T47D (cell line): ENCODE measurements at places on chromosomes 5 and 9.

GRCh38 chr5:142176255-142176654 is 67.7 kb downstream of the NDFIP1 start:
- no peak for DNase-seq

DNA sequence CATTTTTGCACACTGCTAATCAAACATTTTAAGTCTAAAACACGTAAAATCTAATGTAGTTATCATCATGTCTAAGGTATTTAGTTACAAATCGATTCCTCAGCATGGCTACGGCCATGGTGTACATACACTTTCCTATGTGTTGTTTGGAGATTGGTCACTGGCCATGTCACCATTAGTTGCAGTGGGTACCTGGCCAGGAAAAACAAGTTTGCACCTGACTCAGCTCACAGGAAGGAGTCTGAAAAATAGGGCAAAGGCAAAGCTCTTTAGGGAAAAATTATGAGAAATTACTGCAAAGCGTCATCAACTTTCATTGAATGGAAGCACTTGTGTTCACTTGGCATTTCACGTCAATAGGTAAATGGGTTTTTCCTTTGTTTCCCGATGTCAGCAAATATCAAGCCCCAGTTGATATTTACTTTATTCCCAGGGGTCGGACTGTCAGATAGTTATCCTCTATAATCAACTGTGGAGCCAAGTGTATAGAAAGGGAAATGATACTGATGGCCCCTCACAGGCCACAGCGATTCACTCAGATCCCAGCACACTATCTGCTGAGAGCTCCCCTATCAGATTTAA is 626.0 kb upstream of the ADAMTS16 start:
- no peak for DNase-seq

DNA sequence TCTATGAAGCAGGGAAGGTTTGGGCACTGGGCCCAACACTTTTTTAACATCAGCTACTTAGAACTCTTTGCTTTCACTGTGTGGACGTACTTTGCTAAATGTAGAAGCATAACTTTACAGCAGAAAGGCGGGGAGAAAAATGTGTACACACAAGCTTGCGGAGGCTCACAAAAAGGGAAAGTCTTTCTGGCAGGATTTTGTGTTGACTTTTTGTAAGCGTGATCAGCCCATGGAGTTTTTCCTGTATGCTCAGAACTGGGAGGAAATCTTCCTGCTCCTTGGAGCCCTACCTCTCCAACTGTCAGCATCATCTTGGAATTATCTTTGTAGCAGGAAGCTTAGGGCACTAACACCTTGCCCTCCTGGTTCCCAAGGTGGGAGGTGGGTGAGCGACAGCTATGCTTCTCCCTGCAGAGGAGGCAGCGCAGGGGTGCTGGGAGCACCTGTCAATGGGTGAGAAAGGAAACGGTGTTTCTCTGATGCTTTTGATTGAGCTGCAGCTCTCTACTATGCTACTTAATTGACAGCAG is 321.9 kb downstream of the GADD45G start:
- no peak for DNase-seq

DNA sequence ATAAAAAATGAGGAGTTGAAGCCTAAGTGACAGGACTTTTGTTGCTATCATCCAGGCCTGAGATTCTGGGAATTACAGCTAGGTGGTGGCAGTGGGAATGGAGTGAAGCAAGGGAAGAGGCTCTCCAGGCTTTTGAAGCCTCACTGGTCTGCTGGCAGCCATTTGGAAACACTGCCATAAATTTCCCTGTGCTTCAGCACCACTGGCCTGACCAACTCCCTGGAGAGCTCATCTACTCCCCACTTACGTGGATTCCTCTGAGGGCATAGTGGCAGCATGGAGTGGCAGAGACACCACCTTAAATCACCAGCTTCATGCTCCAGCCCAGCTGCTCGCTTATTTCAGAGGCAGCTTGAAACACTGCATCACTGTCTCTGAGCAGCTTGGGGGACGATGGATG is 518.2 kb downstream of the TLR4 start:
- DNase-seq = no peak

- DNase-seq = no peak
Observed at GRCh38 chr9:135649508-135649907, 10.2 kb upstream of the GLT6D1 start.

- no peak for DNase-seq
Observed at GRCh38 chr5:72516916-72517315, 9.7 kb upstream of the ZNF366 start.

DNA sequence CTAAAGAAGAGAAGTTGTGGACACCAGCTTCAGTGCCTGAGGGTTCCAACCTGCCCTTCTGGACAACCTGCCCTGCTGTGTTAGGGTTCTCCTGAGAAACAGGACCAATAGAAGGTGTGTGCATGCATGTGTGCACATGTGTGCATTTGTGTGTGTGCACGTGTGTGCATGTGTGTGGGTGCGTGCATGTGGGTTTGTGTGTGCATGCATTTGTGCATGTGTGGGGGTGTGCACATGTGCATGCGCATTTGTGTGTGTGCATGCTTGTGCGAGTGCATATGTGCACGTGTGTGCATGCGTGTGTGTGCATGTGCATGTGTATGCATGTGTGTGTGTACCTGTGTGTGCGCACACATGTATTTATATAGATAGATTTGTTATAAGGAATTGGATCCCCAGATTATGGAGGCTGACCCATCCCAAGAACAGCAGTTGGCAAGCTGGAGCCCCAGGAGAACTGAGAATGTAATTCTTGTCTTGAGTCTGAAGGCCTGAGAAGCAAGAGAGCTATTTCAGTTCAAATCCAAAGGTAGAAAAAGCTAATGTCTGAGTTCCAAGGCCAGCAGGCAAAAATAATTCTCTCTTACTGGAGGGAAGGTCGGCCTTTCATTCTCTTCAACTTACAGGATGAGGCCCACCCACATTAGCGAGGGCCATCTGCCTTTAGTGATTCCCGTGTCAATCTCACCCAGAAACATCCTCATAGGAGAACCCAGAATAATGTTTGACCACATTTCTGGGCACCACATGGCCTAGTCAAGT is 62.9 kb upstream of the SYNPO start:
- DNase-seq = no peak

GRCh38 chr9:100474924-100475276 is 2.0 kb downstream of the TMEFF1 start:
- DNase-seq = no peak

DNA sequence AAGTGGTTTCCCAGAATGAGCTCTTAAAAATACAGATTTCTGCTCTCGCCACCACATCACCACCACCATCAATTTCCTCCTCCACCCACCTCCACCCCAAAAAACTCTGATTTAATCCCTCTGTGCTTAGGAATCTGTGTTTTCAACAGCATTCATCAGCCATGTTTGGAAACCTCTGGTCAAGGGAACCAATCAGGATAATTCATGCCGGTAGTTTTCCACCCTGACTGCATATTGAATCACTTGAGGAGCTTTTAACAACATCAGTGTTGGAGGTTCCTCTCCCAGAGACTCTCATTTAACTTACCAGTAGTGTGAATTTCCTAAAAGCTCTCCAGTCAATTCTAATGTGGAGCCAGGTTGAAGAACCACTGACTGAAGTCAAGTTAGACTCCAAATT is 46.0 kb upstream of the DAB2 start:
- no peak for DNase-seq

GRCh38 chr9:107784235-107784958 is 294.8 kb upstream of the KLF4 start:
- DNase-seq = peak; percentile 20

DNA sequence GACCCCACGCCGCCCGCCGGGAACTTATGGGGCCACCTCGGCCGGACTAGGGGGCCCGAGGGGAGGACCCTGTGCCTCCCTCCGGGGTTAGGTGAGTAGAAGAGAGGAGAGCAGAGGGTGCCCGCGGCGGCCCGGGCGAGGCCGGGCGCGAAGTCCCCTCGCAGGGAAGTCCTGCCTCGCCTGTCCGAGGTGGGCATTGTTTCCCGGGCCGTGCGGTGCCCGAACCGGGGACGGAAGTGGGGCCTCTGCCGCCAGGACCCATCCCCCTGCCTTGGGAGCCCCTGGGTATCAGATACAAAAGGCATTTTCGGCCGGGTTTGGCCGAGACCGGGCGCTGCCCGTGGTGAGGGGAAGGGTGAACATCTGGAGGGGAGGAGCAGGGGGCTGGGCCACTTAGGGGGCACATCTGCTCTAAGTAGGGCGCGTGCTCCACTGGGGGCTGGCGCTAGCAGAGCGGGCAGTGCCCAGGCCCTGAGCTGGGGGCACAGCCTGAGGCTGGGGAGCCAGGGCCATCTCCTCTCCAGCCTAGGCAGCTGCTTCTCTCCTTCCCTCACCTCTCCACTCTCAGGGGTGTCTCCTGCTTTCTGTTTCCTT is 48.2 kb downstream of the DAB2IP start:
- no peak for DNase-seq

DNA sequence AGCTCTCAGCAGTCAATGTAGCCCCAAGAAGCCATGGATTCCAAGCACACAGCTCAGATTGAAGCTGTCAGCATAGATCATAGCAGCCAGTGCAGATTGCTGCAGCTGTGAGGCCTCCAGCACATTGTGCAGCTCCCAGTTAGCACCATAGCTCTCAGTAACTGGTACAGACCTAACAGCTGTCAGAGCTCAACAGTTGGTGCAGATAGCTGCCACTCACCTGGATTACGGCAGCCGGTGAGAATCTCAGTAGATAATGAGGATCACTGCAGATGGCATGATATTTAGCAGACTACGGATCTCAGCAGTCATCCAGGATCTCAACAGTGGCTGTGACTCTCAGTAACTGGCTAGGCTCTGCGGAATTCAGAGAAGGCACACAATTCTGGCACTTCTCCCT is 500.4 kb downstream of the TUSC1 start:
- no peak for DNase-seq

- DNase-seq = no peak
Observed at GRCh38 chr5:150461231-150461630, 11.7 kb upstream of the RPS14 start.

- no peak for DNase-seq
Observed at GRCh38 chr5:2240118-2240904, 357.6 kb upstream of the IRX4 start.

DNA sequence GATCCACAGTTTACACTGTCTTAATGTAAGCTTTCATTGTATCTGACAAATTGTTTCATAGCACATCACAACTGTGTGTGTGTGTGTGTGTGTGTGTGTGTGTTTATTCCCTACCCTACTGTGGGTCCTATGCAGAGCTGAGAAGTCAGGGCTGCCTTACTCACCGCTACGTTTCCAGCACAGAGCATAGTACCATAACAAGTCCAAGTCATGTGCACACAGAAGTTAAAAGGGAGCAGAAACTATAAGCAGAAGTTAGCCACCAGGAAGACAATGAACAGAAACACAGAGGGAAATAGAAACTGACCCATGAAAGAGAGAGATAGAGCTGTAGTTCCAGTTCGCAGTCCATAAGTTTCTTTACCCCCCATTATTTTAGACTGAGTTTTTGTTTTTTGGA is 38.2 kb upstream of the DMXL1 start:
- no peak for DNase-seq

DNA sequence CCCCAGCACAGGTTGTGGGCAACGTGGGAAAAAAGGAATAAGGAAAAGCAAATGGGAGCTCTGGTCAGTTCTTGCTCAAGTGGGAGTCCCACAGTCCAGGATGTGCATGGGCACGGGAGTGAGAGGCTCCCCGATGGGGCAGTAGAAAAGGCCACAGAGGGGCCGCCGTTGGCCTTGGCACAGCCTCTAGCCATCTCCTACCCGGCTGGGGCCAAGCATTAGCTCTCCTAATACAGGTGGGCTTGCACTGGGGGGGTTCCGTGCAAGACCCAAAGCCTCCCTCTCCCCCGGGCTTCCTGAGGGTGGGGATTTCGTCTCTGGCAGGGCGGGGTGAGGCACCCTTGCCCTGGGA is 212.2 kb upstream of the MVB12B start:
- no peak for DNase-seq

- DNase-seq = no peak
Observed at GRCh38 chr9:21669701-21670100, 132.7 kb upstream of the MTAP start.
